LHCN-M2 (cell line): ENCODE measurements at places on chromosomes 6 and 20. TPM values are rescaled to one million over a fixed set of nuclear protein-coding genes. Genes with fewer than 3 reads are reported as not detected.

The RFX6 gene
- total RNA-seq = not detected in 2 replicates

The NKAIN2 gene
- 0.06 TPM in 1 of 2 replicates, not detected in the other for total RNA-seq

The CFAP206 gene
- total RNA-seq = 0.23 and 0.32 TPM in 2 replicates

The FOXF2 gene
- not detected in 2 replicates for total RNA-seq

The ENPP3 gene
- total RNA-seq = 0.19 TPM in 1 of 2 replicates, not detected in the other

The CCN6 gene
- not detected in 2 replicates for total RNA-seq

- DNase-seq = peak; percentile 79
Observed at GRCh38 chr6:3001773-3002293, 2.1 kb downstream of the NQO2 start.

- peak; percentile 80 for DNase-seq
Observed at GRCh38 chr20:20547221-20547875, 165.1 kb downstream of the RALGAPA2 start.

DNA sequence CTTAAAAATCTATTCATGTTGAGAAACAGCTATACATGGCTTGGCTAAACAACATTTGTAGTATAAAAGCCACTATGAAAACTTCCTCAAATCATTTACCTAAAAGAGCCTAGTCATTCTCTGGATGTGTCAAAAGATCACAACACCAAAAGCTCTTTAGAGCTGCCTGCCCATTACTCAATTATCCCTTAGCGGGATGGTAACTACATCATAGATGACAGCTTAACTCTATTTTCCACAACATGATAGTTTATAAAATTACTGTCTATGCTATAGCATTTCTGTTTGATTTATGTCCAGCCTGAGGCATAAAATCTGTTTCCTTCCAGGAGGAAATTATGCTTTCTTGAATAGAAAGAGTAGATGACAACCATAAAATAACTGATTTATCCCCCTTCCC, 777.6 kb upstream of the HS3ST5 start:
- no peak for DNase-seq

- peak; percentile 89 for DNase-seq
Observed at GRCh38 chr6:139370283-139370998, 4.0 kb downstream of the CITED2 start.

DNA sequence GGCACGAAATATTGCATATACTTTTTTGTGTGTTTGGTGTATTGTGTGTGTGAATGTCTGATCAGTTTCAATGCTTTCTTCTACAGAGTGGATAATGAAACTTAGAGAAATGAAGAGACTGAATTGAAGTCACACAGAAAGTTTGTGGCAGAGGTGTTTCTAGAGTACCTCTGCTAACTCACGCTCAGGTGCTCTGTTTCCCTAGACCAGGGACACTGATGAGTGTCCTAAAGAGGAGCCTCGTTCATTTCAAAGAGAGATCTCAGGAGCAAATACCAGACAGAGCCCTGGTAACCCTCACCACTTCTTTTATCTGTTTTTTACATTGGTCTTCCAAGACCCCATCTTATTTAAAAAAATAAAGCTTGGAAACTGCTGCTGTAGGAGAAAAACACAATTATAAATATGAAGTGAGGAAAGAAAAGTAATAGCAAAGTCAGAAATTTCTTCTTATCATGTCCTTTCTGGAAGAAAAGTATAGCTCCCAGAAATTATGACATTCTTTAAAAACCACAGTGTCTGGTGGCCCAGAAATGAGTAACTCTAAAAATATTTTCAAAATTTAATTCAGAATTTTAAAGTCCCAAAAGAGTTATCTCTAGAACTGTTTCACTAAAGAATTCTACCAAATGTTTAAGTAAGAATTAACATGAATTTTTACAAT, 720.6 kb downstream of the RFPL4B start:
- DNase-seq = peak; percentile 67

GRCh38 chr6:35213824-35214756, at the start of gene SCUBE3:
SCUBE3 (plus strand) TSS chr6:35213956; CDS start chr6:35214419, 463 bp downstream.
- DNase-seq = no peak

- DNase-seq = no peak
Observed at GRCh38 chr6:133157995-133158394, 83.2 kb upstream of the EYA4 start.

- no peak for DNase-seq
Observed at GRCh38 chr20:62633598-62634329, 8.5 kb upstream of the SLCO4A1 start.

GRCh38 chr6:27782748-27783147, 129.4 kb downstream of the OR2B2 start:
- no peak for DNase-seq

DNA sequence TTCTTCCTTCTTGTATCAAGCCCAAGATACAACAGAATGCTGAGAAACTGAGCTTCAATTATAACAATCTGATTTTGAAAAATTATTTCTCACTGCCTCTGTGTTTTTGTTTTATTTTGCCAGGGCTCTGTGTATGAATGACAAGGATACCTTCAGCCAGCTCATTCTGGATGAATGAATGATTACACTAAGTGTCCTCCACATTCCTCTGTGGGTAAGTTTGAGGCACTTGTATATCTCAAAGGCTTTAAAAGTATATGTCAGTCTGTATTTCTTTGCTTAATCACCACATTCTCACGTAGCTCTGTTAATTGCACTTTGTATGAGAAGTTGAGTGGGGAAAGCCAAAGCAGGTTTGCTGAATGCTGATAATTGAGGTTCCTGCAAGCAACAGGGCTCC, 95.1 kb downstream of the TIAM2 start:
- DNase-seq = peak; percentile 7
